NCI-H146 (cell line): ENCODE measurements at places on chromosomes 1 and 21.
A peak's percentile ranks its signal among the peaks of the same experiment; 100 is the strongest.

DNA sequence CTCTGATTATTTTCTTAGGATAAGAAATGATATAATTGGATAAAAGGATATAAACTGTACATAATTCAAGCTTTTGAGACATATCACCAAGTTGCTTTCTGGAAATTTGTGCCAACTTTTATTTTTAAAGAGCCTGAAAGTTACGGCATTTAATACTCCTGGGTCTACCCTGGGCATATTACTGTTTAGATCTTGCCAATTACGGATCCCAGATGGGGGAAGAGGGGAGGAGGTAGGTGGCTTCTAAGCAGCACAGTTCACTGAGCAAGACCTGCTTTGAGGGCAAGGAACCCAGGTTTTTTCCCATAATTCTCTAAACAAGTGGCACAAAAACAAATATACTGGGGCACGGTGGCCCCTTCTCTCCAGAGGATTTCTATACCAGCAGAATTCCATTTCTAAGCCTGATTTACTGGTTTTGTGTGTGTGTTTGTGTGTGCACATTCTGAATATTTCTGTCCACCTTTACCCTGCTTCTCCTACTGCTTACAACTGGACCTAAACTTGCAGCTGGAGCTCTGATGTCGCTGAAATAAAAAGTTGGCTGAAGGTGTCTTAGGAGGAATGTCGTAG is 76.7 kb downstream of the LAMC2 start:
- no peak for DNase-seq

- no peak for DNase-seq
Measured at GRCh38 chr1:151831605-151832004, at the start of gene RORC. RORC (minus strand) TSS chr1:151831802; CDS start chr1:151831764, 38 bp downstream.

DNA sequence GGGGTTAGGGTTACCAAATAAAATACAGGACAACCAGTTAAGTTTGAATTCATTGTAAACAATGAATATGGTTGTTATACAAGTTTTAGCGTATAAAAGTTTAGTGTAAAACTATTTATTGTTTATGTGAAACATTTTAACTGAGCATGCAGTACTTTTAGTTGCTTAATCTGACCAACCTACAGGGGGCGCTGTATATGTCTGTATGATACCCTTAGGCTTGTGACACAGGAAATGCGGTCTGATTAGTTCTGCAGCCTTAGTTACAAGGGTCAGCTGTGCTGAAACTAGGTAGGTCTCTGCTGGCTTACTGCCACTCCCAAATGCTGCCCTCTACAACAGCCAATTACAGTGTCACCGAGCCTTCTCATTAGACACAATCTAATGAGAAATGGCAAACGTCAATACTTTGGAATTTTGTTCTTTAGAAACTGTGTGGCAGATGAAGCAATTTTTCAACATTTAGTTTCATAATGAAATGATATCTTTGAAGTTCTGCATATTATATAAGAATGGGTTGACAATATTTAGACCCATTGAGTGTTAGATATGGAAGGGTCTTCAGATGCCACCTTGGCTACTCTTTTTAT is 56.2 kb downstream of the NTNG1 start:
- peak; percentile 84 for DNase-seq

DNA sequence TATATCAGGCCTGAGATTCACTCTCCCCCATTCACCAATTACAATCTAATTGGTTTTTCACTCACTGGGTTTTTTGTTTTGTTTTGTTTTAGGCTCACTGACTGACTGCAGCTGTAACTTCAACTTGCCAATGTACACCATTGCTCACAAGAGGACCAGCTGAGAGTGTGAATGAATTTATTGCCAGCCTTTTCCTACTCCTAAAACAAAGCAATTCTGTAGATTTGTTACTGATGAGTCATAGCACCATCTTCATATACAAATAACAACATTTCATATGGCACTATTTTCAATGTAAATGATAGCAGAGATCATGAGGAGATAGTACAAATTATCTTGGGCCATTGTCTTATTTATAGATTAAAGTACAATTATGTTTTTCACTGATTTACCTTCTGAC is 76.0 kb upstream of the DPYD start:
- no peak for DNase-seq

GRCh38 chr1:12314333-12314903 is 84.6 kb downstream of the VPS13D start:
- no peak for DNase-seq

DNA sequence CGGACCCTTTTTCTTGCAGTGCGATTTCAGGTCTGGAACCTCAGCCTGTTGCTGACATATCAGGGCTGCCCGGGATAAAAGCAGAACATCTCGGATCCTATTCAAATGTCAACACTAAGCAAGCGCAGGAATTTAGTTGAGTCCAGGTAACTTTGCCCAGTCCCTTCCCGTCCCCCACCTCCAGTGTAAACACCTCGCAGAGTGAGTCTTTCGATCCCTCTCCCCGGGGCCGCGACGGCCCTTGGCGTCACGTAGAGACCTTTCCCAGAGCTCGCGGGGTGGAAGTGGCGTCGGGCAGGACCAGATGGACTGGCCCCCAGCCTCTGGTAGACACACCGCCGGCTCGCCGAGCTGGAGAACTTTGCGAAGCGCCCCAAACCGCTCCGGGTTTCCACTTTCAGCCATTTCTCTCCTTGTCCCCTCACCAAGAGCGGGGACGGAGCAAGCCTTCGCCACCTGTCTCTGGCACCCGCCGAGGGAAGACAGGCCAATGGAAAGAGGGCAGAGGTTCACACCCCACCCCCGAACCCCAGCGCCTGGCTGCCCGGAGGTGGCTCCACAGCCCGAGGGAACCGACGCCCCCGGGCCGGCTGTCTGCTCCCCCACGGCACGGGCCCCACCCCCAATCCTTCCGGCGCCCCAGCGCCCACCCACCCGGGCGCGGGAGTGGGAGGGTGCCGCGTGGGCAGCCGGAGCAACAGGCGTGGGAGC is 570 bp downstream of the KCND3 start:
- DNase-seq = peak; percentile 59

- DNase-seq = no peak
Measured at GRCh38 chr1:232301246-232301645, 328.7 kb downstream of the SIPA1L2 start.

DNA sequence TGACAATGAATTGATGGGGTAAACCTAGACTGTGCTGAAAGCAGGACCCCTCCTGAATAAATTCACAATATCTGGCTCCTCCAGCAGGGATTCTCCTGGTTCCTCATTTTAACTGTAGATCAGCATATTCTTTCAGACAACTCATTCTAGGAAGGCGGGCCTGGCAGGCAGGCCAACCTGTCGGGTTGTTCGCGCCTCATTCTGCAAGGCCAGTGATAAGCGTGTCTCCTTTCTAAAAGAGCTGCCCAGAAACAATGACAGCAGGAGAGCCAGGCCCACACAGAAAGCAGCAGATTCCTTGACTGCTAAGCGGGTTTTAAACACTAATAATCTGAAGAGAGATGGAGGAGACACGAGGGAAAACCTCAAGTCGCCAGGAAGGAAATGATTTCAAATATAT is 70.0 kb downstream of the NTPCR start:
- no peak for DNase-seq

- no peak for DNase-seq
Measured at GRCh38 chr1:212203630-212204029, 81.6 kb upstream of the PPP2R5A start.

DNA sequence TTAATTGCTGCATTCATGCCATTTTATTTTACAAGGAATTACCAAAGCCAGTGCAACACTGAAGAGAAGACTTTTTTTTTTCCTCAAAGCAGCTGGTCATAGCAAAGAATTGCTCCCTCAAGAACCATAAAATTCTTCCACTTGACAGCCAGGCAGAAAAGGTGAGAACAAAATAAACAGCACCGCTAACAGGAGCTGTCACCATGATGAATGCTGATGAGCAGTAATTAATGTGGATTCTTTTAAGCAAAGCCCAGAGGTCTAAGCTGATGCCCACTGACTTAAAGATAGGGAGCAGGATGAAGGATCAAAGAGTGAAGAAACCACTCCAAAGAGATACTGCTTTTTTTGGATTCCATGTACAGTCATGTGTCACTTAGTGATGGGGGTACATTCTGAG is 428.4 kb downstream of the BRINP3 start:
- DNase-seq = peak; percentile 35

- no peak for DNase-seq
Measured at GRCh38 chr1:200428482-200429205, 18.8 kb upstream of the ZNF281 start.

GRCh38 chr1:170598618-170599017 is 65.3 kb upstream of the PRRX1 start:
- no peak for DNase-seq

DNA sequence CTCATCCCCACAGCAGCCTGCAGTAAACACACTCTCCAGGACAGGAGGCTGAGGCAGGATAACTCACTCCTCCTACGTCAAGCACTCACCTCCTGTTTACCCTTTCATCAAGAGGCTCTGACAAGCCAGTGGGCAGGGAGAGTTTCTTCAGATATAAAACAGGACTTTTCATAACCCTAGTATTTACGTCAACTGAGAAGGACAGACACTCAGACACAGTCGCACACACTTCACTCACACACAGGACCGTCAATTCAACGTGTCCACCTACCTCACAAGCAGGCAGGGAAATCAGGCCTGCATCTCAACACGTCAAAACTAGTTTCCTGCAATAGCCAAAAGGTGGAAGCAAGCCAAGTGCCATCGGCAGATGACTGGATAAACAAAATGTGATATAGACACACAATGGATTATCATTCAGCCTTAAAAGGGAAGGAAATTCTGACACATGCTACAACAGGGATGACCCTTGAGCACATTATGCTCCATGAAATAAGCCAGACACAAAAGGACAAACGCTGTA is 48.6 kb downstream of the ITPKB start:
- peak; percentile 57 for DNase-seq

GRCh38 chr21:44845418-44846223 is 27.8 kb upstream of the SUMO3 start:
- DNase-seq = peak; percentile 54

DNA sequence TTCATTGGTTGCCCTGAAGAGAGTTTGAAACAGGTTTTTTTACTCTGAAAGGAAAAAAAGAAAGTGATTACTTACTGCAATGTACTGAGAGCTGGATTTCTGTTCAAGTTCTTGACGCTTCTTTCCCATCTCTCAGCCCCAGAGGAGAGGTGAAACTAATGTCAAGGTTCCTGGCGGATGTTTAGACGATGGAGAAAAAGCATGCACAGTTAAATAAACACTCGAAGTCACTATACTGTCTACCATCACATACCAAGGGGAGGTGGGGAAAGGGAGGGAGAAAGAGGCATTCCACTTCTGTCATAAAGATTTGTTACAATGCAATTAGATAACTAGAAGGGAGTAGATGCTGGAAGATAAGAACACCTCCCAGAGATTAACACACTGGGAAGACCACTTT is 177.0 kb upstream of the TNR start:
- no peak for DNase-seq

DNA sequence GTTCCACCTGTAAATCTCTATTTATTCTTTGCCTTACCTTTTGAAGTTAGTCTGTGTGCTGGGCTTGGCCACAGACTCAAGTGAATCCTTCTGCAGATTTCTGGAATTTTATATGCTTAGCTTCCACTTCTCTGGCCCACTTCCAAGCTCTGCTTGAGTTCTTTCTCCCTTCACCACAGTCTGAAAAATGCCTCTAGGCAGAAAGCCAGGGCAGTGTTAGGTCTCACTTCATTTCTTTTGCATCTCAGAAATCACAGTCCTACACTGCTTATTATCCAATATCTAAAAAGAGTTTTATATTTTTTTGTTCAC is 48.9 kb downstream of the INKA2 start:
- DNase-seq = no peak
